ENCODE measurements at places on chromosomes 3 and 15. TPM values are rescaled to one million over a fixed set of nuclear protein-coding genes. Genes with fewer than 3 reads are reported as not detected.
A peak's percentile ranks its signal among the peaks of the same experiment; 100 is the strongest.

The ISL2 gene
- 0.57 TPM for total RNA-seq

DNA sequence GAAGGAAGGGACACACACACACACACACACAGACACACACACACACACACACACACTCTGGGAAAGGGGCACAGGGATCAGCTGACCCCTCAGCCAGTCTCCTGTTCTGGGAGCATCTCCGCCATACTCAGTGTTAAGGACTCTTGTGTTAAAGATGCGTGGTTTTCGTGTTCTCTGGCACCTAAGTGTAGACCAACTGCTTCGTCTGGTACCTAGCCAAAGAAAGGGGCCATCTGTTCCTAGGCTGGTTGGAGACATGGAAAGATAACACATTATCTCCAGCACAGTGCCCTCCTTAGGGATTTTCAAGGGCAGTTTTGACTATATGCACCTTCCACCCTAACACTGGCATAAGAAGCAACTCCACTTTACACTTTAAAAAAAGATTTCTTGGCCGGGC lies 65.1 kb downstream of the EPHB1 start:
- no peak for DNase-seq

- peak; percentile 89 for DNase-seq
These were observed 336.0 kb upstream of the KCNH8 start for GRCh38 chr3:18812316-18812715.

- DNase-seq, result no peak
These were observed 76.2 kb upstream of the ADPGK start for GRCh38 chr15:72859757-72860145.

GRCh38 chr15:83850501-83851245 lies 196.8 kb downstream of the ADAMTSL3 start:
- no peak for DNase-seq

GRCh38 chr15:43518197-43518761 lies 871 bp downstream of the MAP1A start:
- no peak for DNase-seq
